ENCODE measurements at places on chromosomes 13 and 19. TPM values are rescaled to one million over a fixed set of nuclear protein-coding genes. Genes with fewer than 3 reads are reported as not detected.
A peak's percentile ranks its signal among the peaks of the same experiment; 100 is the strongest.

The IQCN gene
- 0.31 TPM for total RNA-seq

The CAPN12 gene
- total RNA-seq = 7.9 TPM

DNA sequence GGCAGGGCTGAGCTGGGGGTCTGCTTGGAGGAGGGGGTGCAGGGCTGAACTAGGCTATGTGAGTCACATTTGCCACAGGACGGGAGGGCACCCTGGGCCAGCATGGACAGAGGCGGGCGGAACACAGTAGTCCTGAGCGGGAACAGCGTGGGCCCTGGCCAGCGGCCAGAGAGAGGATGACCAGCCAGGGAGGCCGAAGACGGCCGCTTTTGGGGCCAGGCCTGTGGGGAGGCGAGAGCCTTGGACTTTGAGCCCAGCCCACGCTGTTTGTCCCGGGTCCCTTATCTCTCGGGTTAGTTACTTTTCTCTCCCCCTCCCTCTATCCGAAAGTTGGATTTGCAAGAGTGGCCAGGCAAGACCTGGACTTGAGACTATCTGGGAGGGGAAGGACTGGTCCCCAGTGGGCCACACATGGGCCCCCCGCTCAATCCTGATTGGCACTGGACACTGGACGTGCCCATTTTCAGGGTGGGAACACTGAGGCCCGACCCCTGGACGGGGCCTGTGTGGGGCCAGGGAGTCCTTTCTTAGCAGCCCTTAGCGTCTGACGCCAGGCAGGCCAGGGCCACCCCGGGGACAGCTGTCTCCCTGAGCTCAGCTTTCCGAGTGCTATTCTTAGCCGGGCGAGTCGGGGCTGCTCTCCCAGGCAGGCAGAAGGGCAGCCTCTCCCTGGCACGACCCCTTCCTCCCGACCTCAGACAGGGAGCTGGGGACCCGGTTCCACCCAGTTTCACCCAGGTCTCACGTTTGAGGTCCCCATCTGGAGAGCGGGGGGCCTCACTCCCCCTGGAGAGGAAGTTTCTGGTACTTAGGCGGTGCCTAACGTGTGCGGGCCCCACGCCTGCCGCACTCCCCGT, 833 bp downstream of the GAMT start:
- DNase-seq = no peak

DNA sequence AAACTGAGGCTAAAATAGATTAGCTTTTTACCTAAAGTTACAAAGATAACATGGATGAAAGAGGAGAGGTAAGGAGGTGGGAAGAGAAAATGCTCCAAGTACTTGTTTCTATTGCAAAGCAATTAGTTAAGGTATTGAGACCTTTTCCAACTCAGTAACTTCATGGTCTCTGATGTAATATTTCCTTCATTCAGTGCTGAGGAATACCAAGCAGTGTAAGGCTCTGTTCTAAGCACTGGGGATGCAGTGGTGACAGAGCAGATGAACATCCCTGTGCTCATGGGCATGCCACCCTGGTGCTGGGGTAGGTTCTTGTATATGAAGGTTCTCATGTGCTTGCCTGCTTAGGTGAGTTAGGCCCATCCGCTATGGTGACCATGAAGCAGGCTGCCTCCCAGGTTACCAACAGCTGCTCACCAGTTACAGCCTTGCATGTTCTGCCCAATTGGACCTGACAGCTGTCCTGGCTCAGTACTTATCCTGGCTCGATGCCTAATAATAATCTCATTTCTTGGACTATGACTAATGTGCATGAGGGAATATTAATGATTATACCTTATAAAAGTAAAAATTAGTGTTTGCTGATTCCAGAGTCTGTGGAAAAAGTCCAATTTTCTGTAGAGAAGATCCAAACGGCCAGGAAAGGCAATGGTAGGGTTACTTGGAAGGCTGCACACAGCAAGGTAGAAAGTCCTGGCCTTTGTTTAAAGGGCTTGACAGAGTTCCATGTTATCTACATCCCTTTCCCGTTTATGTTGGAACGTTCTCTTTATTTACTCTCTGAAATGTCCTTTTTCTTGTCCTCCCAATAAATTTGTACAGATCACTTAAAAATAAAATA, 48.3 kb downstream of the LATS2 start:
- DNase-seq = no peak

DNA sequence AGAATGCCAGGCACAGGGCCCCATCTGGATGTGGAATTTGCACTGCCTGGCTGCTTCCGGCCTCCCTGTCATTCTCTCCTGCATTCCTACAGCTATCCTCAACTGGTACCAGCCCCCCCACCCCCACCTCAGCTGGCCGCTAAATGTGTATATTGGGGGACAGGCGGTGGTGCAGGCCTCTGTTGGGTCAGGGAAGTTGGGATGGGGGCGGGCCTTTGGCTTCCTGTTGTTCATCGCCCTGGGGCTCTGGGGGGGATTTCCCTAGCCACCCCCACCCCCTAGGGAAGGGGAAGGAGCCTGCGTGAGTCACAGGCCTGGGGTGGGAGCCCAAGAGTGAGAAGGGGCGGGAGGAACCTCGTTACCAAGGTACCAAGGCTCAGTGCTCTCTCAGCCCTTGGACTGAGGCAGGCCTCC, 10.6 kb downstream of the POU2F2 start:
- DNase-seq = no peak

DNA sequence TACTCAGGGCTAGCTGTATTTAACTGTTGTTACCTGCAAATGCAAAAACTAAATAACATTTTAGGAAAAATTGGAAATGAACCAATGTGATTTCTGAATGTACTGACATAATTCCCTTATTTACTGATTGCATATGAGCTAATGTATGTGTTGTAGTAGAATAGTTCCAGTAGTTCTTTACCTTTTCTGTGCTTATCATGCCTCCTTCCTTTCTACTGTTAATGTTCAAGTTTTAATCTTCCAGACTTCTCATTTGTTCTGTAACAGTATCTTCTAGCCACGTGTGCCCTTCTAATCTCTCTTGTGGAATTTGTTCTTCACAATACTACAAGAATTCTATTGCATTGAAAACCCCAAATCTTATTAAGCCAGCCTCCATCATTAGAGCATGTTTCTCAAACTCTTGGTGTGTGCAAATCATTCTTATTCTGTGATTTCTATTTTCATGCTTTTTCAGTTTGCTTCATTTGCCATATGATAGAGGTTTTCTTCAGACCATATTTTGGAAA, 17.7 kb downstream of the LSM14A start:
- no peak for DNase-seq

- DNase-seq = peak; percentile 73
Measured at GRCh38 chr19:17075864-17076542, 426 bp downstream of the MYO9B start.

- DNase-seq = no peak
Measured at GRCh38 chr13:46795321-46795720, 1.6 kb downstream of the ESD start.

The PRTN3 gene
- total RNA-seq = 0.39 TPM

DNA sequence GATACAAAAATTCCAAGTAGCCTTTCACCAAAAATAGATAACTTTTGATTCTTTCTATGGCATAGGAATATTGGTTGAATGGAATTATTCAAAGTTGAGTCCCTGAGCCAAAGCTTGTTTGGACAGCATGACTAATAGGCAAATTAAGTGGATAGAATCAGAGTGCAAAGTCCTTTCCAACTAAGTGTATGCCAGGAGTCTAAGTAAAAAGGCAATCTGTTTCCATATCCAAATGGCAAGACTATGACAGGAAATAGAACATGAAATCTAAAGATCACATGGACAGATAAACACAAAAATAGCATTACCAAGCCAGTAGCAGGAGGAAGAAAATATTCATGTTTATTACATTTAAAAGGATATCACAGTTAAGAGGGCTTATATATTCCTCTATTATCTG, 804.6 kb downstream of the SLITRK6 start:
- DNase-seq = no peak

GRCh38 chr13:113009743-113010509, 40.9 kb downstream of the MCF2L start:
- DNase-seq = no peak

GRCh38 chr13:64869539-64869938, 2360.6 kb downstream of the PCDH9 start:
- DNase-seq = no peak

GRCh38 chr19:17337675-17338432, 501 bp downstream of the GTPBP3 start:
- DNase-seq = no peak

The ARRDC5 gene
- not detected for total RNA-seq

- no peak for DNase-seq
Measured at GRCh38 chr13:43114504-43114903, 91.1 kb downstream of the DNAJC15 start.

The CNN2 gene
- total RNA-seq = 522 TPM

GRCh38 chr13:37942929-37943328, 73.4 kb upstream of the TRPC4 start:
- no peak for DNase-seq

DNA sequence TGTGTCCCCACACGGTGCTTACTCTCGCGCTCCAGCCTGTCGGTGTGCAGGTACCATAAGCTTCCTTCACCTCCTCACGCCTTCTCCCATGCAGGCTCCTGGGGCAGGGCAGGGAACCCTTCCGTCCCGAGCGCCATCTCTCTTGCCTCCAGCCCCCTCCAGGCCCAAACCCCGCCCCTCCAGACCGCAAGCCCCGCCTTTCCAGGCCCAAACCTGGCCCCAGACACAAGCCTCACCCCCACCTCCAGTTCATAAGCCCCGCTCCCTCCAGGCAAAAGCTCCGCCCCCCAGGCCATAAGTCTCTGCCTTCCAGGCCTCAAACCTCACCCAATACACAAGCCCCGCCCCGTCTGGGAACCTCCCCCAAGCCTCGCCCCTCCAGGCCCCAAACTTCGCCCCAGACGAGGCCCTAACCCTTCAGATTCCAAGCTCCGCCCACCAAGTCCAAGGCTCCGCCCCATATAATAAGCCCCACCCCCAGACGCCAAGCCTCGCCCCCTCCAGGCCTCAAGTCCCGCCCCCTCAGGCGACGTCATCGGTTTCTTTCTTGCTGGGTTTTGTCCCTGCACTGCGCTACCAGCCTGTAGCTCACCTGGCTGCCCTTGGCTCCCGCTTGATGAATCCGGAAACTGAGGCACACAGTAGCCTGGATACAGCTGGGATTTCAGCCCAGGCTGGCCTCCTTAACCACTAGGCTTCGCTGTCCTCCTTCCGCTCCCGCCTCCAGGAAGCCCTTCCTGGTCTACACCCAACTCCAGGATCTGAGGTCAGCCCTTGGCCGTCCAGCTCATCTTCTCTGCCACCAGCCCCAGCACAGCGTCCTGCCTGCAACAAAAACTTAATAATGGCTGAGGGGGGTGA, 16.1 kb downstream of the MKNK2 start:
- DNase-seq = peak; percentile 85

GRCh38 chr19:35715981-35716800, 1.6 kb upstream of the KMT2B start:
- no peak for DNase-seq

- no peak for DNase-seq
Measured at GRCh38 chr19:34487651-34488051, 6.1 kb downstream of the WTIP start.

GRCh38 chr13:19067767-19068166, 113.9 kb downstream of the TUBA3C start:
- no peak for DNase-seq

DNA sequence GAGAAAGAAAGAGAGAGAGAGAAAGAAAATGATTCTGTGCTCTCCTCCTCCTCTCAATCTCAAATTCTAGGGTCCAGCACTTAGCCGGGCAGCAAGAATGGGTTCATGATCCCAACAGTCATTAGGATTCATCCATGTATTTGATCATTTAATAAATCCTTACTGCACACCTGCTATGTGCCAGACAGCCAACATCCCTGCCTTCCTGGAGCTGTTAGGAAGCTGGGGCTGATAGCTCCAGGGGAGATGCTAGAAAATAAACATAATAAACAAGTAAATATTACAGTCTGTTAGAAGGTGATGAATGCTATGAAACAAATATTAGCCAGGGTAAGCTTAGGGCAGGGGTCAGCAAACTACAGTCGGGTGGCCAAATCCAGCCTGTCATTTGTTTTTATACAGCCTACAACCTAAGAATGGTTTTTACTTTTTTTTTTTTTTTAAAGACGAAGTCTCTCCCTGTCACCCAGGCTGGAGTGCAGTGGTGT, 9.9 kb upstream of the ACP7 start:
- no peak for DNase-seq

The UHRF1 gene
- 66.6 TPM for total RNA-seq

DNA sequence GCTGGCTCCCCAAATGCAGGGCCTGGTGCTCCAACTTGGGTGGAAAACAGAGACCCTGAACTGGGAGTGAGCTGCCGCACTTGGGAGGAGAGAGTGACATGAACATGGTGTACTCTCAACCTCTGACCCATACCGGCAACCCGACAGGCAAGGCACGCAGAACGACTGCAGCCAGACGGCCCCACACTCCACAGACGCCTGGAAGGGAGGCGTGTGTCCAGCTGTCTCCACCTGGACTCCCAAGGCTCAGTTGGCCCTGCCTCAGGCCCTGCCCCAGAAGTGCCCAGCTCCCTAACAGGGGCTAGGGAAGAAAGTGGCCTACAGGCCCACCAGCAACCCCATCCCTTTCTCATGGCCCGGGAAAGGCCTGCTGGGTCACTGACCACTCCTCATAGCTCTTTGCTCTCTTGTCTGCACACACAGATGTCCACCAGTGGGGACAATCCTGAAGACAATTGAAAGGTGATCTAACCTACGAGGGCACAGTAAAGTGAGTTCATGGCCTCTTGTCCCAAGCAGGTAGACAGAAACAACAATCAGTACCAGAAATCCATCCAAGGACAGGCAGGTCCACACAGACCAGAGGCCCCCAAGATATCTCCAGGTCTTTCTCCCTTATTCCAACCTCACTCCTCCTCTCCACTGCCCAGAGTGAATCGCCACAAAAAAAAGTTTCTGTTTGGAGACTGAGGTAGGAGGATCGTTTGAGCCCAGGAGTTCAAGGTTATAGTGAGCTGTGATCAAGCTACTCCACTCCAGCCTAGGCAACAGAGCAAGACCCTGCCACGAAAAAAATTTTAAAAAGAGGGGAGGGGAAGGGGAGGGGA, 28.2 kb downstream of the ELL start:
- no peak for DNase-seq

- no peak for DNase-seq
Measured at GRCh38 chr13:49441846-49442245, 2.0 kb downstream of the CAB39L start.

GRCh38 chr13:54687173-54687572, 1658.6 kb downstream of the OLFM4 start:
- no peak for DNase-seq

- DNase-seq = no peak
Measured at GRCh38 chr19:55341171-55341588, 1.5 kb downstream of the KMT5C start.

- no peak for DNase-seq
Measured at GRCh38 chr19:40279761-40280607, 5.2 kb downstream of the AKT2 start.

GRCh38 chr13:87208636-87209035, 462.5 kb upstream of the SLITRK5 start:
- DNase-seq = no peak

- DNase-seq = peak; percentile 71
Measured at GRCh38 chr13:112885782-112886268, 83.2 kb upstream of the MCF2L start.

- DNase-seq = peak; percentile 68
Measured at GRCh38 chr19:4474514-4475022, 2.5 kb downstream of the HDGFL2 start.

DNA sequence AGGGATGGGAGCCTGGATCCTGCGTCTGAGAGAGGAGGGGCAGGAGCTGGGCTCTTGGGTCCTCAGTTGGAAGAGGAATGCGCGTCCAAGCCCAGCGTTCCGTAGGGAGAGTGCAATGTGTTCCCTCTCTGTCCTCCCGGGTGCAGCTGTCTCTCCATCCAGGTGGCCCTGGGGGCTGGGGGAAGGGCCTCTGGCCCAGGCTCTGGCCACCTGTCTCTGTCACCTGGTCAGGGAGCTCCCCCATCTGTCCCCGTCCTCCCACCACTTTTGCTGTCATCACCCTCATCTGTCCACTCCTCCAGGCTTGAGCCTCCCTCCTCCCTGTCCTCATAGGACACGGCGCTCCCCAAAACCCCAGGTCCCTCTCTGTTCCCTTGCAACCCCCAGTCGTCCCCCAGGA, 3.7 kb upstream of the SBK2 start:
- DNase-seq = no peak
